ENCODE measurements at places on chromosomes 13 and 19.

DNA sequence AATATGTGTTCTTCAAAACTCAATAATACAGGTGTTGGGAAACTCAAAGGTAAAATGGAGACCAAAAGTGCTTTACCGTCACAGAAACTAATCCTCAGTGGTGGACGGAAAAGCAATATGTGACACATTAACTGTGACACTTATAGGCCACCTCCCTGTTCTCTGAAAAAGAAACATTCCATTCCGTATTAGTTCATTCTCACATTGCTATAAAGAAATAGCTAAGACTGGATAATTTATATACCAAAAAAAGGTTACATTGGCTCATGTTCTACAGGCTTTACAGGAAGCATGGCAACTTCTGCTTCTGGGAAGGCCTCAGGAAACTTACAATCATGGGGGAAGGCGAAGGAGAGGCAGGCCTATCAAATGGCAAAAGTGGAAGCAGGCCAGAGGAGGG, 435.3 kb upstream of the HTR2A start:
- DNase-seq = no peak

DNA sequence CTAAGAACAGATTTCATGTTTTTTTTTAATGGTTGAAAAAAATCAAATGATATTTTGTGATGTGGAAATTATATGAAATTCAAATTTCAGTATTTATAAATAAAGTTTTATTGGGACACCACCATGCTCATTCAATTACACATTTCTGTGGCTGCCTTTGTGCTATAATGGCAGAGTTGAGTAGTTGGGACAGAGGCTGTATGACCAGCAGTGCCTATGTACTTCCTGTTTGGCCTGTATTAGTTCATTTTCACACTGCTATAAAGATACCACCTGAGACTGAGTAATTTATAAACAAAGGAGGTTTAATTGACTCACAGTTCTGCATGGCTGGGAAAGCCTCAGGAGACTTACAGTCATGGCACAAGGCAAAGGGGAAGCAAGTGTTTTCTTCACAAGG, 33.6 kb downstream of the AKAP11 start:
- DNase-seq = no peak

DNA sequence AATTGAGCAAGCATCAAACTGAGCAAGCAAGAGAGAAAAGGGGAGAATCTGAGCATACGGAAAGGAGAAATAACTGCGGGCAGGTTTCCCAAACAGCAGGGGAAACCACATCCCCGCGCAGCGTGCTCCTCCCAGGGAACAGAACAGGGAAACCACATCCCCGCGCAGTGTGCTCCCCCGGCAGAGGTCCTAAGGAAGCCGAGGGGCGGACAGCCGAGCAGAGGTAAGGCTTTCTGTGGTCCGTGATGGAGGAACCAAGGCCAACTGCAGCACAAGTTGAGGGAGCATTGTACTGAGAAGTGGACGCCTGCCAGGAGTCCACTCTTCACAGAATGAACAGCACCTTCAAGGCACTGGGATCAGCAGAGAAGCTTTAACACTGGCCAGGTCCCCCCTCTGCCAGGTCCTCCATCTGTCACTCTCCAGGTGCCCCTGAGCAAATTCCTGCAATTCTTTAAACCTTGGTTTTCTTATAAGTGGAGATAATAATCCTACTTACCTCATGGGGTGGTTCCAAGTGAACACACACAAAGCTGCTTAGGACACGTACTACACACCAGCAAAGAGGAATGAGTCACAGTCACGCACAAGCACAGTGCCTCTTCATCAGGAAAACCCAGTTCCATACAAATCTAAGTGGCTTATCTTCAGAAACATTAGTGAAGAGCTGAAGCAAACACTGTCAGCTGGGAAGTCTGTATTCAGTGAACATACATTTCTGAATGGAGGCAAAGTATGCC, 23.0 kb upstream of the LAMP1 start:
- DNase-seq = no peak

DNA sequence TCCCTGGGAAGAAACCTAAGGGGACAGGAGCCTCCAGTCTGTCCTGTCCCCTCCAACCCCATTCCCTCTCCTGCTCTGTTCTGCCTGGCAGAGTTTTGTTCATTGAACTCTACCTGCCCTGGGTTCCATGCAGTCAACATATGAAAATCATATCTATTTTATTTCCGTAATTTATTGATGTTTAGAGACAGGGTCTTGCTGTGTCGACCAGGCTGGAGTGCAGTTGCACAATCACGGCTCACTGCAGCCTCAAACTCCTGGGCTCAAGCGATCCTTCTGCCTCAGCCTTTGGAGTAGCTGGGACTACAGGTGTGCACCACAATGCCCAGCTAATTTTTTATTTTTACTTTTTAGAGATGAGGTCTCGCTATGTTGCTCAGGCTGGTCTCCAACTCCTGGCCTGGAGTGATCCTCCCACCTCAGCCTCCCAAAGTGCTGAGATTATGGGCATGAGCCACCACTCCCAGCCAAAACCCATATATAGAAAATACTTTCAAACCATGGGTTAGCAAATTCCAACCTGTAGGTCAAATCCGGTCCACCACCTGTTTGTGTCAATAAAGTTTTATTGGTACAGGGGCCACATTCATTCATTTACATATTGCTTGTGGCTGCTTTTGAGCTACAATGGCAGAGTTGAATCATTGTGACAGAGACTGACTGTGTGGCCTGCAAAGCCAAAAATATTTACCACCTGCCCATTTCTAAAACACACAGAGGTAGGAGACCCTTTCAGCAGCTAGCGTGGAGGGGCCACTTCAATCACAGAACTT, 39.3 kb downstream of the FBN3 start:
- DNase-seq = no peak

- DNase-seq = no peak
Measured at GRCh38 chr13:80339912-80340650, 845 bp downstream of the SPRY2 start.
